ENCODE measurements at places on chromosomes 7 and 10.

DNA sequence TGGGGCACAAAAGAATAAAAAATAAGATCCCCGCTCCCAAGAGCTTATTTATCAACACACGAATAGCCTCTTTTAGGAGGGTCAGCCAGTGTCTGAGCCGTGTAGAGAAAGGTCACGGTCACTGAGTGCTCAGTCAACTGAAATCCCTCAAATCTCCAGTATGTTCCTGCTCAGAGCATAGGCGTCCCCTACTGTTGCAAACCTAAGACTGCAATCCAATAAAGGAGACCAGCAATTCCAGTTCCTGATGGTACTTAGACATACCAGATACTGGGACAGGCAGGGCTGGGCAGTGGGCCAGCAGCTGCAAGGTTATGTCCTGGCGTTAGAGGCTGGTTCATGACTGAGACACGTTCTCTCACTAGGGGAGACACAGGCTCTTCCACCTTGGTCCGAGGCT is 93.6 kb downstream of the CACNB2 start:
- DNase-seq = peak; percentile 33

DNA sequence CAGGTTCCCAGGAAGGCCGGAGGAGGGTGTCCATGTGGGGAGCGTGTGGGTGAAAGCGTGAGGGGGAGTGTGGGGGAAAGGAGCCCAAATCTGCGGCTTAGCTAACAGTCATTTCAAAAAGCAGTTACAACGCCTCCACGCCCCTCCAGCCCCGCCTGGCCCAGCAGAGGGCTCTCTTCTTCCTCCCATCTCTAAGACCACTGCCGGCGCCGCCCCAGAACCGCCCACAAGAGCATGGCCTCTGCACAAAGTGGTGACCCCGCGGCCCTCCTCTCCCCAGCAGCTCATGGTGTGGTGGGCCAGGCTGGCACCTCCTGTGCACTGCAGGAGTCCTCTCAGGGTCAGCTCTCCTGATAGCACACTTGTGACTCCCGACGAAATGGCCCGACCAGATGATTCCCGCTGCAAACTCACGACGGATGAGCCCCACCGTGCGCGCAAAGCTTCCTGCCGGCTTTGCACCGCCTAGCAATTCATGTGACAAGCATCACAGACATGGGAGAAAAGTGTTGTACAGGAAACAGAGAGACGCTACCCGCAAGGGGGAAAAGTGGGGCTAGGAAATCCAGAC is 12.4 kb upstream of the HUS1 start:
- DNase-seq = peak; percentile 42

DNA sequence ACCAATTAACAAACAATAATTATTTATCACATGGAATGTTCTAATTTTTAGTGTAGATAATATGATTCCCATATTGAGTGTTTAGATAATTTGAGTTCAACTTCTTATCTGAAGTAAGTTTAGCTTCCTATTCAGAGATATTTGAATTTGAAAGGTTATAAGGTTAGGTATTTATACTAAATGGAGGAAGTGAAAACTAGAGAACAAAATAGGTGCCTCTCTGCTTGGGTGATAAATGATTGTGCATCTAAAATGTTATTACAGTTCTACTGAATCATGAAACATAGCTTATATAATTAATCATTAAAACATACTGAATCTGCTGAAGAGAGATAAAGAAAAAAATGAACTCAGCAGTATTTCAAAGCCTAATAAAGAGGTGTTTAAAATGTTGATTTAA is 1174.3 kb downstream of the XPNPEP1 start:
- no peak for DNase-seq

GRCh38 chr10:61784354-61785133 is 117.0 kb upstream of the ARID5B start:
- no peak for DNase-seq

GRCh38 chr7:122944682-122945303 is 50.7 kb downstream of the TAS2R16 start:
- DNase-seq = no peak

- DNase-seq = peak; percentile 84
These were observed 220 bp upstream of the ZKSCAN5 start for GRCh38 chr7:99504281-99504602.

DNA sequence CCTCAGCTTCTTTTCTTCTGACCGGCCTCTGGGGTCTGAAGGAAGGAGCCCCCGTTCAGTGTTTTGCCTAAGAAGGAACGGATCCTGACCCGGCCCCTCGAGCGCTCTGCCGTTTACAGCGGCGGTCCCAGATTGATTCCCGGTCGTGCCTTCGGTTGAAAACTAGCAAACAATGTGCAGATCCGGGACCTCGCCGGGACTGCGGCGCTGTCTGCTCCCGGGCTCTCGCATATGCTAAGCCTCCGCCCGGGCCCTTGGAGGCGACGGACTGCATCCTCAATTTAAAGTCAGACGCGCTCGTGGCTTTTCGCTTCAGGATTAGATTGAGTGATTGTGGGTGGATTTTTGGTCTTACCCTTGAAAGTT is 559 bp downstream of the DBF4 start:
- no peak for DNase-seq

GRCh38 chr7:15856311-15856710 is 169.8 kb upstream of the MEOX2 start:
- no peak for DNase-seq

DNA sequence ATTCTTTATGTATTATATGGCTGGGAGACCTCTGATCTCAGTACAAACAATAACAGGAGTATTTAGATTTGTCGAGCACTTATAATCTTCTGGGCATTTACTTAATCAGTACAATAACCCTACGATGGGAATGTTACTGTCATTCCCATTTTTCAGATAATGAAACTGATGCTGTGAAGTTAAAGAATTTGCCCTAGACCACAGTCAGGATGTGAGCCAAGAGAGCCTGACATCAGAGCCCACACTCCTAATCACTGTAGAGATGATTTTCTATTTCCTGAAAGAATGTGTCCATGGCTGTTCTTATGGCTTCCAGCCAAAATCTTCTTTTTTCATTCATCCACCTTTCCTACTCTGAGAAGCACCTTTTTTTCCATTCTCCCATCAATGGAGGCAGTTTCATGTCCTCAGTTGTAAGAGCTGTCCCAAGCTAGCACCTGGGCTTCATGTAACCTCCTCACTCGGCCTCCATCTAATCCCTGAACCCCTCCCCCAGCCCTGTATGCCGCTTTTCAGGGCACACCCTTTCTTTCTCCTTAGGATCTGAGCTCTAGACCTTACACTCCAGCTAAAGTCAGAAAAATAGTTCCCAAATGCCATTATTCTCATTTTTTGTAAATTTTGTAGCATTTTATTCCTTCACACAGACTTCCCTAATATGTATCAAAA is 12.2 kb upstream of the CAV1 start:
- DNase-seq = no peak

DNA sequence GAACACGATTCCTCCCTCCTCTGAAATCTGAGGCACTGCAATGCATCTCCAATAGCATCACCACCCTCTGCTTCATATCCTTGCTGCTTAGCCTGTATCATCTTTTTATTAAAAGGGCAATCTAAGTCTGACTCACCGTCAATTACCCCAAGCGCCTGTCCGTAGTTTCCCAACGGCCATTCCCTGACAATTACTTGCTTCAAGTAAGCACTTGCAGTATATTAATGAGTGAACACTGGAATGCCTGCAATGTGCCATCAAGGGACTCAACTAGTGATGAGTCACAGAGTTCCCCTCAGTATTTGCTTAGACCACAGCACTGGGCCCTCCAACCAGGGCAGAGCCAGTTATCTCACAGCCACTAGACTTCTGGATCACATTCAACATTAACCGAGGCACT is 19.5 kb upstream of the PPP1R3C start:
- DNase-seq = no peak

DNA sequence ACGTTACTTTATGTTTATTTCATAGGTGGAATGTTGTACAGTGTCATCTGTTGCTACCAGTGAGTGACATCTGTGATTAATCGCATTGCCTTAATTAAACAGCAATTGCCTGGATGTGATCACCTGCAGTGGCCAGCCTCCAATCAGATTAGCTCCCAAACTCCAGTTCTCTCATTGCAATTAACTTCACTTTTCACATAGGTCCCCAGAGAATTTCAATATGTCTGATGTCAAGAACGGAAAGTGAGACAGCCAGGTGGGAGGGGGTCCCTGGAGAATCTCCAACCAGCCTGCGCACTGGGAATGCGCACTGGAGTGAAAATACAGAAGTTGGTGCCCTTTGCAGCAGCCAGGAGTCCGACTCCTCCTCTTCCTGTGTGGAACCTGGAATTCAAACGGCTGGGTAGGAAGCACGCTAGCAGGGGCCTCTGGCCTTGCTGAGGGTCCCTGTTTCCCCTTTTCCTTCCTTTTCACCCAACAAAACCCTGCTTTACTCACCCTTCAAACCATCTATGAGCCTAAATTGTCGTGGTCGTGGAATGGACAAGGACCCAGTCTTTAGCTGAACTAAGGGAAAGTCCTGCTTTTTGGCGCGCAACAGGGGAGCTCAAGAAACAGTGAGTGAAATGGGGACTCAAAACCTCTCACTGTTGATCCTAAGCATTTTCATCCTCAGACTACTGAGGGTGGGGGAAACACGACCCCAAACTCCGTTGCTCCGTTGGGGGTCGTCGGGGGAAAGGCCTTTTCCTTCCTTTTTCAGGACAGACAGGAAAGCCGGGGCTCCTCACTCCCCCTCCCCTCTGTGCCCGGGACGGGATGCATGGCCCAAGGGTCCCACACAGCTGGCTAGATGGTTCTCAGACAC is 1355.5 kb upstream of the LRRTM3 start:
- no peak for DNase-seq

DNA sequence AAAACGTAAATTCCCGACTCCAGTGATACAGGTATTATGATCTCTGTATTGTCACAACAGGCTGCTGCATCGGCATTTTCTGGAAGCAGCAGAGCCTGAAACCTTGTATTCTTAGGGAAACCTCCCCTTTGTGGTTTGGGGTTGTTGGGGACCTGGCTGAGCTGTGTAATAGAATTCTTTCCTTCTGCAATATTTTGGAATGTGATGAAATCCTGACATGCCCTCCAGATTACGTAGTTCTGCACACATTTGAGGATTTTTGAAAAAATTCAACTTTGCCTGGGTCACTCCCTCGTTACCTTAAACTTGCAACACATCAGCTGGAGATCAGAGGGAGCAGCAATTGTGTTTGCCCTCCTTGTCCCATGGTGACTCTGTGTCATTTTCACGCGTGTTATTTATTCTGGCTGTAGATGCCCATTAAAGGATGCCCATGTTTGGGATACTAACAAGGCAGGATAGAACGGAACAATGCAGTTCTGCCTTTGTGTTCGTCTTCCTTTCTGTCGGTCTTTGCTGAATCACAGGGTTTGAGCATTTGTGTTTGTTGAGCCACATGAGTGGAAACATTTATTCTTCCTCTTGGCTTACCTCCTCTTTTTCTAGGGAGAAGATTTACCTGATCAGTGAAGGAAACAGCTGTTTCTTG is 181.7 kb downstream of the TCF7L2 start:
- DNase-seq = no peak

DNA sequence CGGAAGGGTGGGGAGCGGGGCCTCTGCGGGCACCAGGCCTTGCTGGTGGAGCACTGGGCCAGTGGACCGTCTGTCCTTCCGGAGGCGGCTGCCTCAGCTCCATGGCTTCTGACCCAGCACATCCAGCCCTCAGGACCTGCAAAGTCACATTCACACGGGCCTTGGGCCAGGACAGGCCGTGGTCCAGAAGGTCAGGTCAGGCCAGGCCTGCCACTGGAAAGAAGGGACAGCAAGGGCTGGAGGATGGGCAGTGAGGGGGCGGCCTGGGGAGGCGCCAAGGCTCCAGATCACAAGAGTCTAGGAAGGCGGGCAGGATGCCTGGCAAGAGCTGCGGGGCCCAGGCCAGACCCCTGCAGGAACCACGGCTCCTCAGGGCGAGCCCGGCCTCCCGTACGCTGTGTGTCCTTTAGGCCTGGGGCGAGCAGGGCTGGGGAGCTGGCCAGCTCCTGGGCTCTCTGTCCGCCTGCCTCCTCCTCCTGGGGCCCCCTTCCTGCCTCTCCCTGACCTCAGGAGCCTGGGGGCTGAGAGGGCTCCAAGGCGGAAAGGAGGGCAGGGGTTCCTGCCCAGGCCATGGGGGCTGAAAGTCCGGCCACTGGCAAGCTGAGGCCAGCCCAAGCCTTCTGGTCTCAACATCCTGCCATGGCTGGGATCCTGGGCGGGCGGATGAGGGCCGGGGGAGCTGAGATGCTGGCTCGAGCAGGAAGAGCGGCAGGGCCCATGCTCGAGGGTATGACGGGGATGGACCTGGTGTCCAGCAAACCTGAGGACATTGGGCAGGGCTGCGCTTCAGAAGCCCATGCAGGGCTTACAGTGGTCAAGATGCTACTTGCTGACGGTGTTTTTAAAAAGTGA is 225.8 kb downstream of the ELFN1 start:
- no peak for DNase-seq

DNA sequence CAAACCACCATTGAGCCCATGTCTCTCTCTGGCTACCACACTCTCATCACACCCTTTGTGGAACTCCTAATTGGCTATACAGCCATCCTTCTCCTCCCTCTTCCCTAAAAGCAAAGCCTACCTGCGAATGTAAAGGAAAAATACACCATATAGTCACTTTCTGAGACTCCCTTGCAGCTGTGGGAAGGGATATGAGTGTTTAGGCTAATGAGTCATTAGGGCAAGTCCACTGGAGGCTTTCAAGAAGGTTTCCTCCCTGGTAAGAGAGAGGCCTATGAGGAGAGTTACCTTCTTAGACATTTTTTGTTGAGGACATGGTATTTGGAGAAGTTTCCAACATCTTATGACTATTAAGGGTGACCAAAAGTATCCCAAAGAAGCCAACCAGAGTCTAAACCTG is 4.1 kb upstream of the TMEM243 start:
- DNase-seq = no peak
